Activated CD4-positive, alpha-beta T cell treated with anti-CD3 and anti-CD28 coated beads, Interleukin-2, Interleukin-6, amounts not matched to agents 100 ng/mL and 50 ng/mL, durations not matched to agents 16 hours and 8 hours (primary cell): ENCODE measurements at places on chromosomes 3 and 15.

- no peak for DNase-seq
These were observed 32.7 kb downstream of the ARL14 start for GRCh38 chr3:160709477-160710182.

DNA sequence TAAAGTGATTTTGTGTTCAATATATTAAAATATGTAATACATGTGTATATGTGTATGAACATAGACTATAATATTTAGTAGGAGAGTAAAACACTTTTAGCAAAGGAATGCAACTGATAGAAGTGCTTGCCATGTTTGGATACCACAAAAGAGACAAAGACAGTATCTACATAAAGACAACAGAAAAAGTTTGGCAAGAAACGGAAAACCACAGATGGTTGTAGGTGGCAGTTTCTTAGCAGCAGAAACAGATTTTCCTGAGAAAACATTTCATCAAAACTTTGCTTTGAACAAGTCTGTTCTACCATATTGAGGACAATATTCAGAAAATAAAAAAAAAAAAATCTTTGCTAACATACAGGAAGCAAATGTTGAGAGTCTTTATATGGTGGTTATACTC, 1560.4 kb upstream of the GBE1 start:
- DNase-seq, result no peak

DNA sequence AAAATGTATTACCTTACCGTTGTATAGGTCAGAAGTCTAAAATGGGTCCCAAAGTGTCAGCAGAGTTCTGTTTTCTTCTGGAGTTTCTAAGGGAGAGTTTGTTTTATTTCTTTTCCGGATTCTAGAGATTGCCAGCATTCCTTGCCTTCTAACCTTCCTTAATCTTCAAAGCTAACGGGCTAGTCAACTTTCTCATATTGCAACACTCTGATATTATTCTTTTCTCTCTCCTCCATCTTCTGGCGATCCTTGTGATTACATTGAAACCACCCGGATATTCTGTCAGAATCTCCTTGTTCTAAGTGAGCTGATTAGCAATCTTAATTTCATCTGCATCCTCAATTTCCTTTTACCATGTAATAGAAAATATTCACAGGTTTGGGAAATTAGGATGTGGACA, 36.2 kb upstream of the AADACL2 start:
- DNase-seq, result no peak

GRCh38 chr3:189269365-189269764, 97.6 kb downstream of the TPRG1 start:
- DNase-seq, result no peak

DNA sequence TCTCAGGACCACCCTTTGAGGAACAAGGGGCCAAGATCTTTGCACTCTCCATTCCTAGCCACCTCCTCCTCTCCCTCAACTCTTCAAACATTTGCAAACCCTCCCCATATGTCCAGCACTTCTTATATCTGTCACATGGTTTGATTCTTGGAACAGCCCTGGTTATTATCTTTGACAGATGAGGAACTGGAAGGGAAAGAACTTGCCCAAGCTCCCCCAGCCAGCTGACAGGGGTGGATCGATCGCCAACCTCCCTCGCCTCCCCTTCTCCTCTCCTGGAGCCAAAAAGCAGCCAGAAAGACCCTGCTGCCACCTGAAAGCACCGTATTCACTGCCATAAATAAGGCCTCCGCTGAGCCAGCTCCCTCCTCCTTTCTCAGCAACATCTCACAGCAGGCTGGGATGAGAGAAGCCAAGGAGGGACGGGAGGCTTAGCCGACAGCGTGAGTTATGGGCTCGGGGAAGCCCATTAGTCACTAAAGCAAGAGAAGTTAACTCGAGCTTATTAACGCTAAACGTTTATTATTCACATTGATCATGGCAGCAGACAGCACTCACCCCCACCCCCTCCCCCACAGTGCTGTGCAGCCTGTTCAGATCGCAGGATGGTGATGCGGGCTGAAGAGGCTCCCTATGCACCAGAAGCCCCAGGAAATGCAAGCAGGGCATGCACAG, 22.2 kb upstream of the FGD5 start:
- no peak for DNase-seq

DNA sequence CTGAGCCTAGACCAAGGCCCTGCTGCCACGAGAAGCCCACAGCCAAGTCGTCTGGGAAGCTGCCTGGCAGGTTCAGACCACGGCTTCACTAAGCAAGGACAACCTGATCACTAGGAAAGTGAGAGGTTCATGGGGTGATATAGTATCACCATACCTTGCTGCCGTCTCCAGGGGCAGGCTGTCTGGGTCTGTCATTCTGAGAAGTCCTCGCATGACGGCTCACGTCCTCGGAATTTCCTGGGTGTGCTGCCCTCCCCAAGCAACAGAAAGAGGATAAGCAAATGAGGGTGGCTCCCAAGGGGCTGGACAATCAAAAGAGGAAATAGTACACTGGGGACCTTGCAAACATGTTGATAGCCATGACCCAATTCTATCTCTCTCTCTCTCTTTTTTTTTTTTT, 207.4 kb upstream of the IGF1R start:
- DNase-seq, result no peak

DNA sequence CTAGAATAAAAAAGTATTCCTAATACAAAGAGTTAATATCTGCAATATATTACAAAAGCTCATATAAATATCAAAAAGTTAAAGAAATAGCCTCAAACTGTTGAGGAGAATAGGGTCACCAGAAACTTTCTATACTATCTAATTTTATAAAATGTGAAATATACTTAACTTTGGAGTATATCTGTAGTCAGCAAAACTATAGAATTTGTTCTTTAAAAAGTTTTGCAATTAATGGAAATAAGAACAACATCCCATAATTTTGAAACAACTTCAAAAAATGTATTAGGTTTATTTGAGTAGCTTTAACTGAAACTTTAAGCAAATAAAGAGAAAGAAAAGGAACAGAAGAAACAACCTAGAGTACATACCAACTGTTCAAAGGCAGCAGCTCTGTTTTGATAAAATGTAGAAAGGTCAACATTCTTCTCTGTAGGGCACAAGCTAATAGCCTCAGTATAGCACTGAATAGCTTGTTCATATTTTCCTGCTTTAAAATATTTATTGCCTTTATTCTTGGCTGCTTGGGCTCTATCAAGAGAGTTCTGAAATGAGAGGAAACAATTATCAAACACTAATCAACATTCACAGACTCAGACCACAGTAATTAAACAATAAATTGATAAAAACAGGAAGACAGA, 14.3 kb downstream of the TOMM70 start:
- DNase-seq, result no peak

- DNase-seq, result no peak
These were observed 90.5 kb downstream of the MRPL46 start for GRCh38 chr15:88376574-88377174.

GRCh38 chr3:17372362-17373210, 369.8 kb downstream of the TBC1D5 start:
- no peak for DNase-seq

- no peak for DNase-seq
These were observed 53.0 kb downstream of the IQSEC1 start for GRCh38 chr3:13020159-13020750.

GRCh38 chr15:34657469-34658127, 74.1 kb upstream of the GOLGA8B start:
- no peak for DNase-seq

GRCh38 chr3:123743121-123743520, 141.0 kb downstream of the MYLK start:
- DNase-seq, result no peak

GRCh38 chr3:13504161-13504831, 24.2 kb downstream of the HDAC11 start:
- DNase-seq, result no peak

DNA sequence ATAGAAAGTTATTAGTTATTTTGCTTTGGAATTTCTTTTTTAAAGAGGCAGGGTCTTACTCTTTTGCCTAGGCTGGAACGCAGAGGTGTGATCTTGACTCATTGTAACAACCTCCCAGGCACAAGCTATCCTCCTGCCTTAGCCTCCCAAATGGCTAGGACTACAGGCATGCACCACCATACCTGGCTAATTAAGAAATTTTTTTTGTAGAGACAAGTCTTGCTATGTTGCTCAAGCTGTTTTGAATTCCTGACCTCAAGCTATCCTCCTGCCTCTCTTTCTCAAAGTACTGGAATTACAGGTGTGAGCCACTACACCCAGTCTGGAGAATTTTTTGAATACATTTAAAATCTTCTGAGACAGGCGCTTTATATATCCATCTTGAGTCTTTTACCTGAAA, 49.5 kb downstream of the IQGAP1 start:
- no peak for DNase-seq

- no peak for DNase-seq
These were observed 343.9 kb upstream of the CBLB start for GRCh38 chr3:106212665-106213222.

DNA sequence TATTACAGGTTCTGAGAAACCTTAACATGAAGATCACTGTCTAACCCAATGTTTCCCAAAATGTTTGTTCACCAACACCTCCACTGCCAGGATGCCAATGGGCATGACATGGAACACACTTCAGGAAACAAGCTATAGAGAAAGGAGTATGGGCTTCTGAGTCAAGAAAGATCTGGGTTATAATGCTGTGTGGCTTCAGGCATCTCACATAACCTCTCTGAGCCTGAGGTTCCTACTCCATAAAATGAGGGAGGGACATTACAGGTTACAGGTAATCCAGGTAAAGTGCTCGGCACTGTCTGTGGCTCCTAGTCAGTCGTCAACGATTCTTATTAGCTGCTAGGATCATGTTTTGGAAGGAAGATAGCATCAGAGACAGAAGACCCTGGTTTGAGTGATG, 126.4 kb upstream of the SMAD3 start:
- DNase-seq, result no peak

DNA sequence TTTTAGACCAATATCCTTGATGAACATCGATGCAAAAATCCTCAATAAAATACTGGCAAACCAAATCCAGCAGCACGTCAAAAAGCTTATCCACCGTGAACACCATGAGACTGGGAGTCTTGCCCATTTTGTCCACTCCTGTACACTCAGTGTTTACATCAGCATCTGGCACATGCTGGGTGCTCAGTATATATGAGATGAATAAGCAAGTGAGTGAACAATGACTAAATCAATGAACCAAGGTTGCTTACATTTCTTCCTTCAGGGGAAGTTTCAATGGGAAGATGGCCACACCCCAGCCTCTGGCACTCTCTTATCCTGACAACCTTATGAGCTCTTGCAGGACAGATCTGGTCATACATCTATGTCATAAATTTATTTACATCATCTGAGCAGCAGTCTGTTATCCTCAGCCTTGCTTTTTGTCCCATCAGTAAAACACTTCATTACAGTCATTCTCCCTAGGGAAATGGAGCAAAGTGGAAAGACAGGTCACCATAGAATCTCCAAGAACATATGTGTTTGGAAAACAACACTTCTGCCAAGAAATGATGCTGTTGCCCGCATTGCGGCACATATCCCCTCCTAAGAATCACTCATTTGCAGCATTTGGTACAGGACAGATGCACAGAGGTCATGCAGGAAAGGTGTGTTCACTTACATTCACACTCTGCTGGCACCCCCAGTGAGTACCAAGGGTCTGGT, 171.8 kb upstream of the EIF1B start:
- no peak for DNase-seq

DNA sequence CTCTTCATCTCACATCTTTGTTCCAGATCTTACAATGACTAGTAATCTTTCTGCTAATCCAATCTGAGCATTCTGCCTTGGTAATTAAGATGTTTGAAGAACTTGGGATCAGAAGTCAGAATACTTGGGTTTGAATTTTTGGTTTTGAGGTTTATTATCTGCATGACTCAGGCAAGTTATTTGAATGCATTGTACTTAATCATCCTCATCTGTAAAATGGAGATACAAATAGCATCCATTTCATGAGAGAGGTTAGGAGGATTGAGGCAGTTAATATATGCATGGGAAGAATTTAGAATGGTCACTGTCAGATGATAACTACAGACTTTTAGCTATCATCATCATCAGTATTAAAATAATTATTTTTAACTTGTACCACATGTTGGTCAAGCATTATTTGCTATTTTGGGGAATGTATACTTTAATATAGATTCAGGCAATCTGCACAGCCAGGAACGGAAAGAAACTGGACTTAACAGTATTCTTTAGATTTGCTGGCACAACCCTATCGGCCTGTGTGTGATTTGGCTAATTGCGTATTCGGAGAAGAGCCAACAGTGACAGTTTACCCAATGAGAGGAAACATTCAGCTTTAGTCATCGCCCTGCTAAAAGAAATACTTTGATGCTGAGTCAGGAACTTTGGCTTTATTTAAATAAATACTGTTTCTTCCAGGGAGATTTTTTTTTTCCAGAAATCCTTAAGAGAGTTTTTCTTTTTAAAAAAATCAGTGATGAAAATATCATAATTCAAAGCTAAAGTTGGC, 600.0 kb downstream of the ROBO1 start:
- DNase-seq, result no peak

DNA sequence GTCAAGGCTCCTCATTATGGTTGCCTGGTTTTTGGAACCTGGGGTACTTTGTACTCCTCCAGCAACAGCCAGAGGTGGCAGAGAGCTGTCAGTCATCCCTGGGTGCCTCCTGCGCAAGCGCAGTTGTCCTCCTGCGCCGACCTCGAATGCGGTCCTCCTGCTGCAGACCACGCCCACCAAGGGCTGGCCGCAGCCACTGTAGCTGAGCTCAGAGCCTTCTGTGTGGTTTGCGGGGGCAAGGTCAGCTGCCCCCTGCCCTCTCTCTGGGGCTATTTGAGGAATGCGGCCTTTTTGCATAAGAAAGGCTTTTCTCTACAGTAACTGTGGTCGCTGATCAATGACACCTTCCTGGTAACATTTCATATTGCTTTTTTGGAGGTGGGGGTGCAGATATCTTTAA, 131.3 kb upstream of the SNRPN start:
- DNase-seq, result no peak

DNA sequence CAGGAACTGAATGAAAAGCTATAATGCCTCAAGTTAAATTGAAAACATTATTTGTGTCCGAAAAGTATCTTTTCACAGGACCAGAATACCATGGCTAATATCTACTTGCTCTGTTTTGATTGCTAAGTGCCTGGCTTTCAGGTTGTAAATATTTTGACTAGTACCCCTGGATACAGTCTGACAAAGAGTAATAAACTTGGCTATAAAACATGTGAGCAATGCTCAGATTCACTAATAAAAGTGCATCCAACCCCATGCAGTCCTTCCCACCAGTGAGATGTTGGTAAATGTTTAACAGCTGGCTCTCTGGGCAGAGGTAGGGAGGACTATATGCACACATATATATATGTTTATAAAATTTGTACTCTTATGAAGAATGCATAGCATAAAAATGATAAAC, 281.8 kb upstream of the TGFBR2 start:
- DNase-seq, result no peak

DNA sequence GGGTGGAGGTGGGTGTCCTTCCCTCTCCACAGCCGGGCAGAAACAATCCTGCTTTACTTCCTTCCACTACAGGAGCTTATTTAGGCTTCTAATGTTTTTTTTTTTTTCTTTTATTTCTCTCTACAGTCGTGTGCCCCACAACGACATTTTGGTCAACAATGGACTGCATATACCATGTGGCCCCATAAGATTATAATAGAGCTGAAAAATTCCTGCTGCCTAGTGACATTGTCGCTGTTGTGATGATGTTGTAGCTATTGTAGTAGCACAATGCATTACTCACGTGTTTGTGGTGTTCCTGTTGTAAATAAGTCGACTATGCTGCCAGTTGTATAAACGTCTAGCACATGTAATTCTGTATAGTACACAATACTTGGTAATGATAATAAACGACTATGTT, 153.7 kb downstream of the IL20RB start:
- no peak for DNase-seq
